ENCODE measurements at places on chromosomes 3 and 15.

- DNase-seq = no peak
Measured at GRCh38 chr3:49717959-49718857, 1.3 kb downstream of the AMIGO3 start.

- no peak for DNase-seq
Measured at GRCh38 chr15:48617619-48618018, 27.9 kb downstream of the FBN1 start.

- DNase-seq = peak; percentile 24
Measured at GRCh38 chr3:46089237-46090011, 62.1 kb upstream of the XCR1 start.

DNA sequence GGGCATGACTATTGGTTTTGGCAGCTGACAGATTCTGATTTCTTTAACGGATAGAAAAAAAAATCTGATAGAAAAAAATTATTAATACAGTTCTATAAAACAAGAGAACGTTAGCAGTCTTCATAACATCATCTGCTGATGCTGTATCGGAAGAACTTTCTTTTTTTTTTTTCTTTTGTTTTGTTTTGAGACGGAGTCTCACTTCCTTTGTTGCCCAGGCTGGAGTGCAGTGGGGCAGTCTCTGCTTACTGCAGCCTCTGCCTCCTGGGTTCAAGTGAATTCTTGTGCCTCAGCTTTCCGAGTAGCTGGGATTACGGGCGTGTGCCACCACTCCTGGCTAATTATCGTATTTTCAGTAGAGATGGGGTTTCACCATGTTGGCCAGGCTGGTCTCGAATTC is 271.2 kb upstream of the DPPA4 start:
- DNase-seq = no peak

- no peak for DNase-seq
Measured at GRCh38 chr3:35936571-35936970, 297.2 kb downstream of the ARPP21 start.

GRCh38 chr3:60388731-60389130 is 862.5 kb downstream of the FHIT start:
- no peak for DNase-seq

DNA sequence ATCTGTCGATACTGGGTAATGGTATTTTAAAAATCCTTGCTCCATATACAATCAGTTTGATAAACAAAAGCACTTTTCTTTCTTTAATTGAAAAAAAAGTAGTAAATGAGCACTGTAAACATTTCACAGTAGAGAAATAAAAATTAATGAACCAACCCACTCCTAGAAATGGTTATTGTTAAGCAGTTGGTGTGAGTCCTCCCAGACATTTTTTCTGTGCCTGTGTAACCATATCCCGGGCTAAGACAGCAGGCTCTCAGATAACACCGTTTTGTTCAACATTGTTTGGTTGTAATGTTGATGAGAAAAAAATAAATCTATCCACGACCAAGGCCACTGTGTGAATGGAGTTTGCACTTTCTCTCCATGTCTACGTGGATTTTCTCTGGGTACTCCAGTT is 42.6 kb downstream of the PXK start:
- DNase-seq = no peak

- DNase-seq = no peak
Measured at GRCh38 chr15:50797926-50798325, 32.4 kb upstream of the SPPL2A start.

DNA sequence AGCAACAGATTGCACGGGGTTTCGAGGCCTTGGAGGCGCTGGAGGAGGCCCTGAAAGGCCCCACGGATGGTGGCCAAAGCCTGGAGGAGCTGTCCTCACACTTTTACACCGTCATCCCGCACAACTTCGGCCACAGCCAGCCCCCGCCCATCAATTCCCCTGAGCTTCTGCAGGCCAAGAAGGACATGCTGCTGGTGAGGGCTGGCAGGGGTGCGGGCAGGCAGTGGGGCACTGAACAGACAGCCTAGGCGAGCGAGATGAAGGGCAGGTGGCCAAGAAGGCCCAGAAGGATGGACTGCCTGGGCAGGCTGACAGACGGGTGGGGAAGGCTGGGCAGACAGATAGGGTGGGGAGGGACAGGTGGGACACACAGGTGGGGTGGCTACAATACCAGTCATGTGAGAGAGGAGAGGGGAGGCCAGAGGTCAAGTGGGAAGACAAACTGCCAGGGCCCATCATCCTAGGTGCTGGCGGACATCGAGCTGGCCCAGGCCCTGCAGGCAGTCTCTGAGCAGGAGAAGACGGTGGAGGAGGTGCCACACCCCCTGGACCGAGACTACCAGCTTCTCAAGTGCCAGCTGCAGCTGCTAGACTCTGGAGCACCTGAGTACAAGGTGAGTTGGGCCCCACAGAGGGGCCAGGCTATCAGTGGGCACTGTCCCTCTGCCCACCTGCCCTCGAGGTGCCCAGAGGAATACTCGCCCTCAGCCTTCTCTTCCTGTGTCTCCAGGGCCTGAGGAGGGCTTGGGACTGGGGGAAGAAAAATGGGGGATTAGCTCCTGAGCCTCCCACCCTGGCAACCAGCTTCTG is 3.1 kb downstream of the PARP3 start:
- DNase-seq = no peak

DNA sequence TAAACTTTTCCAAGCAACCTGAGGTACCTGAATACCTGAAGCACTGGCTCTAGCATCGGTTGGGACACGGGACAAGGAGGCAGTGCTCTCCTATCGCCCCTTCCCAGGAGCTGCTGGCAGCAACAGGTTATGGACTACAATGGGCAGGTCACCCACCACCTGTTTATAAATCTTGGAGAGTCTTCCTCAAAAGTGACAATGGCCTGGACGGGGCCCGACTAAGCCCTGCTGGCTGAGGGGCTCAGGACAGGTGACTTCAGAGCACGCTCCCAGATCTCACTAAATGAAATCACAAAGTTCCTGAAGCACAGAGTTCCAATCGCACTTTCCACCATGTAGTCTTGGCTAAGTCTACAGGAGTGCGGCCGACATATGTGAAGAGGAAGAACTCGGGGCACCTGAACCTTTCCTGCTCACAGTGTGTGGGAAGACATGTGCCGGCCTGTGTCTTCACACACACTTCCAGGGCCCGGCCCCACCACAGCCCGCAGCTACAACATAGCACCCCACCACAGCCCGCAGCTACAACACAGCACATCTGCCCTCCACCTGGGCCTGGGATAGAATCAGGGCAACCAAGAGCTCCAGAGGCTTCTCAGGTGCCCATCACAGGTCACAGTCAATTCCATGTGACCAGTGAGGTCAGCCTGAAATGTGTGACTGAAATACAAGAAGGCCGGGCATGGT is 12.9 kb downstream of the CYFIP1 start:
- no peak for DNase-seq

- DNase-seq = no peak
Measured at GRCh38 chr15:60090747-60091146, 86.6 kb downstream of the FOXB1 start.

GRCh38 chr3:172087602-172088580 is 48.5 kb downstream of the FNDC3B start:
- no peak for DNase-seq

DNA sequence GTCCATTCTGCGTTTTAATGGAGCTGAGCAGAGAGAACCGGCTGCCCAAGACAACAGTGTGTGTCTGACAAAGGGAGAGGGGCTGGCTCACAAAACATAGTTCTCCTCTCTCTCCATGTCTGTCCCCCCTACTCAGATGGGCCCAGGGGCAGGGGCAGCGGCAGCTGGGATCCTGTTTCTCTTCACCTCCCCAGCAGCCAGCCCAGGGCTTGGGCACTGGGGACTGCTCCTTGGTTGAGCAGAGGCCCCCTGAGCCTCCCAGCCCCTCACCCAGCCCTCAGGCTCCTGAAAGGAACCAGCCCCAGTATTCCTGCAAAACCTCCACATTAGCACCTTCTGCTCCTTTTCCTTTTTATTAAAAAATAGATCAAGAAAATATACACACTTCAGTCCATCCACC is 17.8 kb downstream of the TPRA1 start:
- DNase-seq = no peak

GRCh38 chr15:74776821-74777768 is 4.8 kb upstream of the CSK start:
- DNase-seq = no peak

GRCh38 chr3:89617706-89618105 is 510.3 kb downstream of the EPHA3 start:
- no peak for DNase-seq

DNA sequence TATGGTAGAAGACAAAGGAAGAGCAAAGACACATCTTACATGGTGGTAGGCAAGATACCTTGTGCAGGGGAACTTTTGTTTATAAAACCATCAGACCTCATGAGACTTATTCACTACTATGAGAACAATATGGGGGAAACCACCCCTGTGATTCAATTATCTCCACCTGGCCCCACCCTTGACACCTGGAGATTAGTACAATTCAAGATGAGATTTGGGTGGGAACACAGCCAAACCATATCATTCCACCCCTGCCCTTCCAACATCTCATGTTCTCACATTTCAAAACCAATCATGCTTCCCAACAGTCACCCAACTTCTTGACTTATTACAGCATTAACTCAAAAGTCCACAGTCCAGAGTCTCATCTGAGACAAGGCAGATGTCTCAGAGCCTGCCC is 21.7 kb upstream of the PLSCR1 start:
- DNase-seq = no peak

DNA sequence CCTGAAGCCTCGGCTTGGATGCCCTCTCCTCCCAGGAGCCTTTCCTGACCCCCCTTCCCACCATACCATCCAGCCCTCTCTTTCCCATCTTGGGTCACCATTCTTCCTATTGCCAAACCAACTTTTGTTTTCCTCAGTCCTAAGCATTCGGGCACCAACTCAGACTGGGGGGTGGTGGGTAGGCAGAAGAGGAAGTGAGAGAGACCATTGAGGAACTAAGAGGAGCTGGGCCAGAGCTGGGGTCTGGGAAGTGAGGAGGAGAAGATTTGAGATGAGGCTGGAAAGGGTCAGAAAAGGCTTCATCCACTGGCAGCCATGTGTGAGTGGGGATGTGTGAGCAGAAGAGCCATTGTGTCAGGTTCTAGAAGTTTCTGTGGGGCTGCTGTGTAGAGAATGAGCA is 37.7 kb downstream of the TKT start:
- DNase-seq = no peak

- no peak for DNase-seq
Measured at GRCh38 chr3:40847551-40847992, 322.8 kb downstream of the ZNF621 start.

- DNase-seq = no peak
Measured at GRCh38 chr3:151568184-151568583, 107.3 kb upstream of the IGSF10 start.

- no peak for DNase-seq
Measured at GRCh38 chr3:195147649-195148080, 123.3 kb downstream of the XXYLT1 start.

DNA sequence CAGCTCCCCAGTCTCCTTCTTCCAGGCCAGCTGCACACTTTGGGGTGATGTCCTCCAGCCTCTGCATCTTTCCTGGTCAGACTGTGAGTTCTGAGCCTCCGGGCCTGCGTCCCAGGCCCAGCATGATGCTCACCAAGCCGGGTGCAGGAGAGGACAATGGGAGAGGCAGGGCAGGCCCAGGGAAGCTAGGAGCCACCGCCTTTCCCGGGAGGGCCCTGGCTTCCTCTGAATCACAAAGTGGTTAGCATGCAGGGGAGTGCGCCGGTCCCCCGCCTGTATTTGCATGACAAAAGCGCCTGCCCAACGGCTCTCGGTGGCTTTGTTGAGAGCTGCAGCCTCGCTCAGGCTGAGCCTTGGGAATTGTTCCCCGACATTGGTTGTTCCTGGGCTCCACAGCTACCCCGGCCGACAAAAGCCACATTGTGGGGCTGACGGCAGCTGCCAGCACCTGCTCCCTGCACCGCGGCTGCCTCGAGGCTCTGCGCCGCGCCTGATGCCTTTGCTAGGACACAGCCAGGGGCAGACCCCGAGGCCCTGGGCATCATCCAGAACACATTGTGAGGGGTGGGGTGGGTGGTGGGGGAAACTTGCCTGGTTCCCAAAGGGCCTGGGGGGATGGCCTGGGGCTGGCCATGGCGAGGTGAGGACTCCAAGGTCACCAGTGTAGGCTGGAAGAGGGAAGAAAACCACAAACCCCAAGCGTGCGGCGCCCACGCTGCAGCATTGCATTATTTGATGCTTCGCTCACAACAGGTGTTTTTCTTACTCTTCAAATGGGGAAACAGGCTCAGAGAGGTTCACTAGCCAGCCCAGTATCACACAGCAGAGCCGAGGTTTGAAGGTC is 20.0 kb upstream of the KLF13 start:
- DNase-seq = peak; percentile 76

DNA sequence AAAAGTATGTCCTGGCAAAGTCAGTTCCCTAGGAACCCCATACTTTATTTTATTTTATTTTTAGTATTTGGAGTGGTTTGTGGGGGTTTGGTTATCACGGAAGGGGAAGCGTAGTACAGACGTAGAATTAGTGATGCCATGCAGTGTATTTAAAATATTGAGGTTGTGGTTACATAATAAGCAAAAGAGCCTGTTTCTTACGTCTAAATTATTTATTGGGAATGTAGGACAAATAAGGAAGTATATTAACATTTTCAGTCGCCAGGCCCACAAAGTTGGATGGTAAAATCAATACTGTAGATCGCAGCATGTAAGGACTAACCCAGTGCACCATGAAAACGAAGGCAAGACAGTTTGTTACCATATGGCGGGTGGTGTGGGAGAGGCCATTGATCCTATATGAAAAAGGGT is 558 bp downstream of the DTWD1 start:
- no peak for DNase-seq

DNA sequence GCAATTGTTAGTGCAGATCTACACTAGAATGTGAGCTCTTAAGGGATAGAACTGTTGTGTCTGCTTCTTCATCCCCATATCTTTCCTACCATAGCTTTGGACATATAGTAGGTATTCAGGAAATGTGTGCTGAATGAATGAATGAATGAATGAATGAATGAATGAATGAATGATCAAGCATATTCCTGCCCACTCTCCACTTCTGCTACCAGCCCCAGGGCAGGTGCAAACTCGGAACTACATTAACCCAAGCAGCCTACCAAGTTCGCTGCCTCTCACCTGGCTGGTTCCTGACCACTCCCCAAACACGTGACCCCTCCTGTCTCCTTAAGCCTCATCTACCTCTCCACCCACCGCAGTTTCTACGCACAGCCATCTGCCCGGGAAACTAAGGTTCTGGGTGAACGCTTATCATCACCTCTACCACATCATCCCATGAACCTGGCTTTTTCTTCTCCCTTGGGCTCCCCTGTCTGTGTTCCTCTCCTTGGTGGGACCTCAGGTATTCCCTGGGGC is 26.8 kb downstream of the PAQR5 start:
- DNase-seq = no peak

DNA sequence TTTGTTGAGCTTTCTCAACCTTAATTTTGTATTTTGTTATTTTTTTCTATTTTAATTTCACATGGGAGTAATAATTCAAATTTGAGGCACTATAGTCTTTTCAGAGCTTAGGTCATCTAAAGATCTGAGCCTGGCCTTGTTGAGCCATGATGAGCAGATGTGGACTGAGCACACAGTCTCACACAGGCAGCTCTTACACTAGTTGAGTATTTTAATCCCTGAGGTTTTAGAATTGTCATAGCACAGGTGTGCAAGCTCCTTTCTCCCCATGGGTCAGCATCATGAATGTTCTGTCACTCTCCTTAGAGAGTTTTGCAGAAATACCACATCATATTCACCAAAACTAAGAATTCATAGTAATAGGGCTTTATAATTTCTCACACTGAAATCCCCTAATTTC is 4.9 kb downstream of the ZBTB38 start:
- no peak for DNase-seq
